Activated naive CD4-positive, alpha-beta T cell treated with anti-CD3 and anti-CD28 coated beads for 36 hours (primary cell): ENCODE measurements at places on chromosomes 6 and 20. TPM values are rescaled to one million over a fixed set of nuclear protein-coding genes. Genes with fewer than 3 reads are reported as not detected.

GRCh38 chr20:59939052-59939878 is 840 bp downstream of the PPP1R3D start:
- H3K36me3 ChIP-seq: peaks cover 14% of the 10 kb centered on the region
- peak overlapping the region; percentile 73 for H3K4me3 ChIP-seq
- H3K4me1 ChIP-seq: peaks cover 33% of the 10 kb centered on the region
- H3K27me3 ChIP-seq: no peaks in the 10 kb centered on the region

- H3K36me3 ChIP-seq: peaks cover 26% of the 10 kb centered on the region
- H3K4me1 ChIP-seq: peaks cover 10% of the 10 kb centered on the region
- H3K27ac ChIP-seq: no peak overlapping the region
- no peaks in the 10 kb centered on the region for H3K27me3 ChIP-seq
Observed at GRCh38 chr20:41512624-41513023, 105.6 kb downstream of the CHD6 start.

The HLA-DMB gene
- total RNA-seq: 0.76 TPM

GRCh38 chr6:137210903-137211302 is 8.3 kb downstream of the IFNGR1 start:
- no peaks in the 10 kb centered on the region for H3K27me3 ChIP-seq
- H3K27ac ChIP-seq: no peak overlapping the region
- H3K36me3 ChIP-seq: peaks cover 28% of the 10 kb centered on the region
- peaks cover 31% of the 10 kb centered on the region for H3K4me1 ChIP-seq
- no peak for DNase-seq

- no peak for DNase-seq
- H3K27me3 ChIP-seq: peaks cover 4% of the 10 kb centered on the region
- H3K4me3 ChIP-seq: no peak overlapping the region
- no peak overlapping the region for H3K27ac ChIP-seq
Observed at GRCh38 chr6:46930331-46930730, 8.6 kb upstream of the ADGRF5 start.

GRCh38 chr6:48826901-48827701 is 636.0 kb downstream of the MMUT start:
- H3K27me3 ChIP-seq: no peaks in the 10 kb centered on the region
- H3K36me3 ChIP-seq: no peaks in the 10 kb centered on the region
- no peak for DNase-seq
- no peaks in the 10 kb centered on the region for H3K4me1 ChIP-seq
- no peak overlapping the region for H3K27ac ChIP-seq

DNA sequence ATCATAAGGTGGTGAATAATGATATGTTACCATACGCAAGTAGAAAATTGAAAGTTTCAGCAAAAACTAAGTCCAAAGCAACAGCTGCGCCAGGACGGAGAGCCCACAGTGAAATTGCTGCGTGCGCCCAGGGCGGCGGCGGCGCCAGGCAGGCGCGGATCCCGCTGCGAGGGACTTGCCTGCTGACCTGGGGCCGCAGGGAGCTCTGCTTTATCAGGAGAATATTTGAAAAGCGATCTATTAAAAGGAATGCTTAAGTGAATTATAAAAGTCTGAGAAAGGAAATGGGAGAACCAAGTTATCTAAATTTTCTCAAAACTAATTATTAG is 85.4 kb downstream of the THBS2 start:
- DNase-seq: no peak
- H3K27me3 ChIP-seq: no peaks in the 10 kb centered on the region

The FAM184A gene
- total RNA-seq: 14.0 TPM

DNA sequence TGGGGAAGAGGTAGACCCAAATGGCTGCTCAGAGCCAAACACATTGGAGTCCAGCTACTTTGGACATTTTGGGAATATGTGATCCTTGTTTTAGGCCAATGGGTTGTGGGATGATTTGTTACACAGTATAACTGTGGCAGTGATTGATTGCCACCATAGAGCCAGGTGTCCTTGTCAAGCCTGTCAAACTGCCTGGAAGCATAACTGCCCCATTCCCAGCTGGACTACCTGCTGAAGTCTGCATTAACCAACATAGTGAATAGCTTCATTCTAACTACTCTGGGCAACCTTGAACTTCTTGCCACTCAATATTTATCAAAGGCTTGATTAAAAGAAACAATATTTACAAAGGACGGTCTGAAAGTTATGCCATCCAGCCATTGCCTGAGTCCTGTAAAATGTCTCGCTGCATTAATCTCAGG is 164.7 kb downstream of the LINC00237 start:
- H3K4me1 ChIP-seq: no peaks in the 10 kb centered on the region
- DNase-seq: no peak
- no peak overlapping the region for H3K4me3 ChIP-seq
- peaks cover 6% of the 10 kb centered on the region for H3K27me3 ChIP-seq
- no peaks in the 10 kb centered on the region for H3K36me3 ChIP-seq

DNA sequence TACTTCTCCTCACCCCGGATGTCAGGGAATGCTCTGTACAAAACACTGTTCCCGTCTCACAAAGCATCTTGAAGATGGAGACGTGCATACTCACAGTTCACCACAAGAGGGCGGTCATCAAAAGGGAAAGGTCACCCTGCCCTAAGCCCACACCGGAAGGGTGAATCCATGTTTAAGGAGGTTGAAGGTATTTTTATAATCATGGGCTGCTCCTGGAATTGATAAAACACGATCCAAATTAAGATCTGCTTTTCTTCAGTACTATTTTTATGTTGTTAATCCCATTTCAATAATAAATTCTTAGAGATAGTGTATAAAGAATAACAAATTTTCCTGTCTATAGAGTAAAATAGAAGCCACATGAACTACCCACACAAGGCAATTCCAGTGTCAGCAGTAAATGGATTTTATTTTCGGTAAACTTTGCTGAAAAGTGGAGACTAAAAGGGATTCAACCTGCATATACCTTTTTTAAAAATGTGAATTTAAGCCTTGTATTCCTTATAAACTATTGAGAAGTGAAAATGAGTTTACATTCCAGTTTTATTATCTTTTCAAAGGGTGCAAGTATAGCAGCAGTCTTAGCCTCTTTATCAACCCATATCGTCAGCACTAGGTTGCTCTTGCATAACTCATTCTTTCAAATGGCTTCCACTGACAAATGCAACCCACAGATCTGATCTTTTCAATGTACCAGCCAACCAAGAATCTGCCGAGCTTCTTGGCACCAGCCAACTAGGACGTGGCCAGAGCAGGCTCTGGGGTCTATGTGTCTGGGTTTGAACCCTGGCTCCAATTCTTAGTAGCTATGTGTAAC is 79.7 kb upstream of the MBOAT1 start:
- peak; percentile 90 for DNase-seq
- no peaks in the 10 kb centered on the region for H3K36me3 ChIP-seq
- no peak overlapping the region for H3K27ac ChIP-seq
- H3K4me3 ChIP-seq: no peak overlapping the region
- H3K4me1 ChIP-seq: peaks cover 16% of the 10 kb centered on the region
